ENCODE measurements at places on chromosomes 3 and 15. TPM values are rescaled to one million over a fixed set of nuclear protein-coding genes. Genes with fewer than 3 reads are reported as not detected.

- H3K36me3 ChIP-seq = peaks cover 2% of the 10 kb centered on the region
- no peak overlapping the region for H3K27ac ChIP-seq
- no peak overlapping the region for H3K4me3 ChIP-seq
- DNase-seq = no peak
Observed at GRCh38 chr15:90585863-90586262, 56.1 kb downstream of the CRTC3 start.

HIGD2B gene
- 0.88 TPM for total RNA-seq

DNA sequence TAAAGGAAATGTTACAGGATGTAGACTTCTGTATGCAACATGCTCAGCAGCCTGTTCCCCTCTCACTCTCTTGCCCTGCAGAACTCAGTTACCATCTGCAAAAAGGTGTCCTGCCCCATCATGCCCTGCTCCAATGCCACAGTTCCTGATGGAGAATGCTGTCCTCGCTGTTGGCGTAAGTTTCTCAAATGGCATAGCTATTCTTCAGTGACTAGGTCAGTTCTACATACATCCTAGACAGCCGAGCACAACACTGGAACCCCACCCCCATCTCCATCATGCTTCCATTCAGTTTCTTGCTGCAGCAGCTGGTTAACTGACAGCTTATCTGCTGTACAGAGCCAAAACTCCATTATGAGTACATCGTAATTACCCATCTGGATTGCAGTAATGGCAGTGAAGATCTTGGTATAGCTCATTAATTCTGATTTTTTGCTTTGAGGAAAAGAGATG is 4.5 kb downstream of the THBS1 start:
- DNase-seq = no peak
- no peak overlapping the region for H3K4me3 ChIP-seq
- H3K27ac ChIP-seq = no peak overlapping the region
- no peaks in the 10 kb centered on the region for H3K27me3 ChIP-seq

FETUB gene
- not detected for total RNA-seq

GRCh38 chr15:52677593-52678467 is 1.4 kb downstream of the ATOSA start:
- peaks cover 32% of the 10 kb centered on the region for H3K36me3 ChIP-seq
- DNase-seq = peak; percentile 49
- H3K27ac ChIP-seq = peak overlapping the region; percentile 98
- no peaks in the 10 kb centered on the region for H3K27me3 ChIP-seq

GOLGA8G gene
- 0.11 TPM for total RNA-seq

ZCWPW2 gene
- total RNA-seq = not detected
